SJSA1 (cell line): ENCODE measurements at places on chromosomes 12 and 14. TPM values are rescaled to one million over a fixed set of nuclear protein-coding genes. Genes with fewer than 3 reads are reported as not detected.

Gene ARHGAP9
- total RNA-seq = 30.6 TPM in 2 replicates

Gene KLRK1
- total RNA-seq = not detected in 2 replicates

Gene CD27
- total RNA-seq = not detected in 2 replicates

DNA sequence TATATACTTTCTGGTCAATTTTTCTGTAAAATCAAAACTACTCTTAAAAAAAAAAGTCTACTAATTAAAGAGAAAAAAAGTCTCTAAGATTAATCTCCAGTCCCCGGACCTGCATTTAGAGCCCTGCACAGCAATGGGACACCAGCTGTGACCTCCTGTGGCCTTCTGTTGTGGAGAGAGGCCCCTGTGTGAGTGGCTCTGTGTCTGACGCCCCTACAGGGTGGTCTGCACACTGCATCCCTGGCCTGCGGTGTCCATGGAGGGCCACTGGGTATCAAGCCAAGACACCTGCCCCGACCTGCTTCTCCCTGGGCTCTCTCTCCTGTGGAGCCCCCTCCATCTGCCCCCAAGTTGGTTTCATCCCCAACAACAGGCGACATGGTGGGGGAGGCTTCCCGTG lies 248.0 kb upstream of the DIO3 start:
- no peak for DNase-seq
- H3K27ac ChIP-seq = no peak overlapping the region
- H3K4me1 ChIP-seq = no peaks in the 10 kb centered on the region
- H3K27me3 ChIP-seq = no peaks in the 10 kb centered on the region
- no peak overlapping the region for H3K4me3 ChIP-seq
- H3K36me3 ChIP-seq = no peaks in the 10 kb centered on the region

- H3K36me3 ChIP-seq = no peaks in the 10 kb centered on the region
- DNase-seq = no peak
- no peaks in the 10 kb centered on the region for H3K27me3 ChIP-seq
These were observed 89.2 kb downstream of the PDZRN4 start for GRCh38 chr12:41277100-41277945.

DNA sequence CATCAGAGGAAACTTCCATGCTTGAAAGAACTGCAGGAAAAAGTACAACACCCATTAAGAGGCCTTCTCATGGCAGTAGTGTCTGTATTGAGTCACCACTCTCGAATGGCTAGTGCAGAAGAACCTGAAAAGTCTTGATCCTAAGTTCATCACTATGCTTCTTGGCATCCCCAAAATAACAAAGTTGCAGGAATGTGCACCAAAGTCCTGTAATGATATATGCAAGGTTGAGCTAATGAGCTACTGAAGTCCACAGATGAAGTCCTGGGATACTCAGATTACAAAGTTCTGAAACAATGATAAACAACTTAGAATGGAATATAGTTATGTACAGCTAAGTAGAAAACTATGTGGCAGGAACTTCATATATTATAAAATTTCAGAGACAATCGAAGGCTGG lies 545.4 kb downstream of the FOXG1 start:
- H3K27me3 ChIP-seq = no peaks in the 10 kb centered on the region
- H3K27ac ChIP-seq = no peak overlapping the region

- DNase-seq = no peak
- H3K27ac ChIP-seq = no peak overlapping the region
- H3K36me3 ChIP-seq = peaks cover 20% of the 10 kb centered on the region
- peaks cover 17% of the 10 kb centered on the region for H3K4me1 ChIP-seq
These were observed 9.3 kb downstream of the AMN start for GRCh38 chr14:102931580-102932285.

- H3K27me3 ChIP-seq = no peaks in the 10 kb centered on the region
- no peak overlapping the region for H3K27ac ChIP-seq
- no peak overlapping the region for H3K4me3 ChIP-seq
- H3K4me1 ChIP-seq = peaks cover 5% of the 10 kb centered on the region; the same call in 1 of the 2 replicates
- H3K36me3 ChIP-seq = no peaks in the 10 kb centered on the region
- no peak for DNase-seq
These were observed 108.7 kb upstream of the FUT8 start for GRCh38 chr14:65303899-65304222.

DNA sequence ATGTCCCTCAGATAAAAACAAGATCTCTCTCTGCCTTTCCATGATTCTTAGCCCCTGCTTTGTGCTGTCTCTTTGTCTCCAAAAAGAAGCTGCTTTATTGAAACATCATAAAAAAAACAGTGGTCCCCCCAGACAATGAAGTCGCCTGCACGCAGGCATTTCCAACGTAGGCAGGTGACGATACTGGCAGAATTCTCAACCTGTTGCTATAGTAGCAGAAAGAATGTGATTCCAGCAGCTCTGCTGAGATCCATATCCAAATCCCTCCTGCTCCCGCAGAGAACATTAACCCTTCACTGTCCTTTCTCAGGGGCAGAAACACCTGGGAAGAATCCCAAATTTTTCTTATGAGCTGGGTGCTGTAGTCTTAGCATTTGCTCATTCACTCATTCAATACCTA lies 84.8 kb downstream of the STON2 start:
- H3K4me1 ChIP-seq = no peaks in the 10 kb centered on the region
- no peaks in the 10 kb centered on the region for H3K36me3 ChIP-seq
- no peak overlapping the region for H3K4me3 ChIP-seq
- H3K27me3 ChIP-seq = no peaks in the 10 kb centered on the region
